Heart right ventricle (tissue), 16 donors: ENCODE measurements at places on chromosomes 7 and 10. TPM values are rescaled to one million over a fixed set of nuclear protein-coding genes. Genes with fewer than 3 reads are reported as not detected.

DNA sequence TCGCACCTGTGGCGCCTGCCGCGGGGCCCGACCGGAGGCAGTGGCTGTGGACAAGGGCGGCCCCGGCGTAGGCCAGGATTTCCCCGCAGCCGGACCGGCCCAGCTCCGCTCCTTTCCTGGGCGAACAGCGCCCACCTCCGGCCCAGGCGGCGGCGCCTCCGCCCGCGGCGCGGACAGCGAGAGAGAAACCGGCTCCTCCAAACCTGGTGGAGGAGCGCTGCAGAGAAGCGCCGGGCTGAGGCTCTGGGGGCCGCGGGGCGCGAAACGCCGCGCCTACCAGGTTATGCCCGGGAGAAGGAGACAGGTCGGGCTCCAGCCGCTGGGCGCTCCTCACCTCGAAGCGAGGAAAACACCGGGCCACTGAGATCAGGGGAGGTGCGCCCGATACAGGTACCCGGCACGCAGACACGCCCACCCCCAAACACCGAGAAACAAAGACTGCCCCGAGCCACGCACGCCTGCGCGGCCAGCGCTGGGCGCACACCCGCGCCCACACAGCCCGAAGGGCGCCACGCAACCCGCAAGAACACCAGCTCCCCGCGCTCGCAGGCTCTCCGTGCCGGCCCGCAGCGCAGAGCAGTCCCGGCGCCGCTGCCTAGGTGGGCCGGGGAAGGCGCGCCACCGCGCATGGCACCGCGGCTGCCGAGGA lies 3.3 kb downstream of the GRID1 start:
- no peak overlapping the region for H3K27ac ChIP-seq
- peaks cover 52% of the 10 kb centered on the region for H3K27me3 ChIP-seq
- no peaks in the 10 kb centered on the region for H3K36me3 ChIP-seq
- H3K4me3 ChIP-seq: no peak overlapping the region
- DNase-seq: no peak
- peaks cover 36% of the 10 kb centered on the region for H3K4me1 ChIP-seq

The PGAM1 gene
- 241 TPM for total RNA-seq

The WASHC2A gene
- total RNA-seq: 30.5 TPM

The ASAH2 gene
- total RNA-seq: 2.9 TPM

DNA sequence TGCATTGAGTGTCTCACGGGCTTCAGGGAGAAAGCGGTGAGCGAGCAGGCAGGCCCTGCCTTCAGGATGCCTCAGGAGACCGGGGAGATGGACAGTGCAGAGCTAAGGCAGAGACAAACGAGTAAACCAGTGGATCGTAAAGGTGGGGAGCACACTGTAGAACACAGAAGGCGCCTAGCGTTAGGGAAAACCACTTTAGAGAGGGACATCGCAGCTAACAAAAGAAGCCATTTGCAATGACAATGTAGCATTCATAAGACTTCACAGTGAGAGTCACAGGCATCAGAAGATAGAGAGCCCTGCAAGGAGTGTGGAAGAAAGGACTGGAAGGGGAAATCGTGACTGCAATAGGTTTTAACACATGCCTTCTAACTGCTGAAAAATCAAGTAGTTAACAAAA lies 54.9 kb upstream of the TMEM273 start:
- no peak for DNase-seq
- H3K36me3 ChIP-seq: no peaks in the 10 kb centered on the region
- peak overlapping the region; percentile 3 for H3K27ac ChIP-seq
- H3K4me3 ChIP-seq: no peak overlapping the region
- peaks cover 31% of the 10 kb centered on the region for H3K4me1 ChIP-seq
- no peaks in the 10 kb centered on the region for H3K27me3 ChIP-seq

DNA sequence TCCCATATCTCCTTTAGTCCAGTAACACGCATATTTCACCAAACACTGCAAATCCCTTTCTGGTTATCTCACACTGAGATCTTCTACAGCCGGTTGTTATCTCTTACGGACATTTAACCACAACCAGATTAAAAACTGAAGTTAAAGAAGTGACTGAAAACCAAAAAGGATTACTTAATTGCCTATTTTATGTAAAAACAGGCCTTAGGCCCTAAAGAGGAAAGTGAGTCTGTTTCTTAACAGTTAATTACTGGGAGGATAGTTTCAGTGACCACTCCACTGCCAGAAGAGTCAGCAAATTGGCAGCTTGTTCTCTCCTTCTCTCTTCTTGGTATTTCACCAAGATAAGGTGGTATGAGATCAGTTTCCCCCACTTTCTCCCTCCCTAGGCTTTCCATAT lies 161.9 kb upstream of the MEOX2 start:
- H3K4me1 ChIP-seq: peaks cover 8% of the 10 kb centered on the region
- H3K27ac ChIP-seq: no peak overlapping the region
- no peak for DNase-seq
- H3K27me3 ChIP-seq: no peaks in the 10 kb centered on the region
- H3K36me3 ChIP-seq: no peaks in the 10 kb centered on the region

GRCh38 chr7:125926621-125927020 lies 997.0 kb upstream of the POT1 start:
- no peaks in the 10 kb centered on the region for H3K27me3 ChIP-seq
- H3K36me3 ChIP-seq: no peaks in the 10 kb centered on the region
- no peak overlapping the region for H3K27ac ChIP-seq
- H3K4me3 ChIP-seq: no peak overlapping the region

DNA sequence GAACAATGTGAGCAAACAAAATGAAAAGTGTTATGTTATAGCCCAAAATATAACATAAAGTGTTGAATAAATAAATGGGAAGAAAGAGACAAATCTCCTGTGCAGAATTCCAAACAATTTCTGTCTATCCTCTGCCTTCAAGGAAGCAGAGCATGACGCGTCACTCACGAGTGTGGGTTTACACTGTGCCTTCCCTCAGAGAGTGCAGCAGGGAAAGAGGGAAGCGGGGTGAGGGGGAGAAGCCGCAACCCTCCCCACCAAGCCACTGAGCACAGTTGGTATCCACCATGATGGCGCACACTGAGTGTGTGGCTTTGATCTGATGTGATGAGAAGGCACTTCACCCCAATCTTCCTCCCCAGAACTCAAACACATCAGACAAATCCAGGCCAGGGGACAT lies 74.8 kb downstream of the PTPRN2 start:
- H3K27ac ChIP-seq: no peak overlapping the region
- H3K4me1 ChIP-seq: no peaks in the 10 kb centered on the region
- H3K4me3 ChIP-seq: no peak overlapping the region

GRCh38 chr7:152762056-152762455 lies 2.5 kb downstream of the ACTR3B start:
- no peak overlapping the region for H3K4me3 ChIP-seq
- H3K27ac ChIP-seq: no peak overlapping the region
- no peak for DNase-seq
- H3K36me3 ChIP-seq: no peaks in the 10 kb centered on the region

DNA sequence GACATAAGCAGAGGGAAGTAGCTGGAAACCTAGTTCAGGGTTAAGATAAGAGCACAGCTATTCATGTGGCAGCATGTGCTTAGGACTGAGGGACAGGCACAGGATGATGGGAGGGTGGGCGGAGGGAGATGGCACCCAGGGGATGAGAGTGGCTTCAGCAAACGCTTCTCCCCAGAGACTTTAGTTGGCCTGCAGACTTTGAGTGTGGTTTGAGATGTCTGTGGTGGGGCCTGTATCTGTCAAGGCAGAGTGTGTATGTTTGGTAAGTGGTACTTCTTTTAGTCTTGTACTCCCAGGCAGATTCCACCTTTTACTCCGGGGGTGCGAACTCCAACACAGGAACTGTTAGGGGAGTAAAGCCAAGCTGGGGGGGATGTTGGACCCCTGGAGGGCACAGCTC lies 88.9 kb downstream of the WDFY4 start:
- DNase-seq: no peak
- no peaks in the 10 kb centered on the region for H3K4me1 ChIP-seq
- no peak overlapping the region for H3K4me3 ChIP-seq
- no peaks in the 10 kb centered on the region for H3K36me3 ChIP-seq

DNA sequence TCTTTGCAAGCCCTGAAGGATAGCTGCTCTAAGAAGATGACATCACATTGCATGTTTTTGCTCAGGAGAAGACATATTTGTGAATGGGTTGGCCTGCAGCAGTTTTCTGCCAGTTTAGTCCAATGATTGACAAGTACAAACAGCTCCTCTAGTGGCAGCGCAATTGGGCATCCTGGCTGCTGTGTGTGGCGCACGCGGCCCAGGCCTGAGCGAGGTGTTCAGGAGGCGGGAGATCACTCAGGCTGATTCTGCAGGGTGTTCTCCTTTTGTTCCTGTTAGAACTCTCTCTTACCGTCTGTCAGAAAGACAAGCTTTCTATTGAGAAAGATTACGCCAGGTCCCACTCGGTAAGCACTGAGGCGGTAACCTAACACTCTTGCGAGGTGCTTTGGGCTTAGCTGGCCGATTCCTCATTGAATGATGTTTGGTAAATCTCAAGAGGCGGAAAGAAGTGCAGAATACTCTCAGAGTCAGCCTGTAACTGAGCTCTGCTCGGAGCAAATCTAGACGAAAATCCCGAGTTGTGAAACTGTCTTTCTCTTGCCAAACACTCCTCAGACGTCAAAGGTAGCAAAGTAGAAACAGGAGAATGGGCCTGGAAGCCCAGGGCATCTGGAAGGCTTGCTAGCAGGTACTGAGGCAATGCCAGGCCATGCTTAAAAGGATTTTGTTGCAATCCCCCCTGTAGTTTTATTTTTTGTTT lies 219.2 kb upstream of the BMPER start:
- H3K4me3 ChIP-seq: no peak overlapping the region
- H3K27ac ChIP-seq: no peak overlapping the region
- no peaks in the 10 kb centered on the region for H3K27me3 ChIP-seq
- H3K36me3 ChIP-seq: no peaks in the 10 kb centered on the region
- no peak for DNase-seq

The RET gene
- total RNA-seq: 0.72 TPM

The TFR2 gene
- not detected for total RNA-seq

The FRA10AC1 gene
- total RNA-seq: 7.7 TPM

GRCh38 chr10:11176746-11177145 lies 159.1 kb downstream of the CELF2 start:
- peak overlapping the region; percentile 16 for H3K27ac ChIP-seq
- peak overlapping the region; percentile 29 for H3K4me3 ChIP-seq
- H3K36me3 ChIP-seq: peaks cover 3% of the 10 kb centered on the region
- no peak for DNase-seq
- H3K4me1 ChIP-seq: peaks cover 2% of the 10 kb centered on the region

The TEX47 gene
- total RNA-seq: not detected

DNA sequence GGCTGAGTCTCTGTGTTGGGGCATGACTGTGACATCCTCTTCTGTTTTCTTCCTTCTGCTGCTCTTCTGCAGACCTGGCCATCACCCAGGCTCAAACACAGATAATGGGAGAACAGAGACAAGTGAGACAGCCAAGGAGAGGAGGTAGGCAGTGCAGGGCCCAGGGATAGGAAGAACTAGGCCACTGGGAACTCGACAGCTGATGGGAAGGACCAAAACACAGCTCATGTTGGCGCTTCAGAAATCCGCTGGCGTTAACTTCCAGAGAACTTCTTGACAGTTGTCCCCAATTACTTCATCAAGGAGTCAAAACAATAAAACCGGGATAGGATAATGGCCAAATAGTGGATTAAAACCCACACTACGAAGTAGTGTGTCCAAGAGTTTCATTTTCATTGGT lies 97.0 kb upstream of the PALS2 start:
- peaks cover 7% of the 10 kb centered on the region for H3K4me1 ChIP-seq
- H3K36me3 ChIP-seq: no peaks in the 10 kb centered on the region
- DNase-seq: no peak
- H3K27me3 ChIP-seq: no peaks in the 10 kb centered on the region
- H3K4me3 ChIP-seq: no peak overlapping the region
- H3K27ac ChIP-seq: no peak overlapping the region

The TMEM236 gene
- 0.52 TPM for total RNA-seq

DNA sequence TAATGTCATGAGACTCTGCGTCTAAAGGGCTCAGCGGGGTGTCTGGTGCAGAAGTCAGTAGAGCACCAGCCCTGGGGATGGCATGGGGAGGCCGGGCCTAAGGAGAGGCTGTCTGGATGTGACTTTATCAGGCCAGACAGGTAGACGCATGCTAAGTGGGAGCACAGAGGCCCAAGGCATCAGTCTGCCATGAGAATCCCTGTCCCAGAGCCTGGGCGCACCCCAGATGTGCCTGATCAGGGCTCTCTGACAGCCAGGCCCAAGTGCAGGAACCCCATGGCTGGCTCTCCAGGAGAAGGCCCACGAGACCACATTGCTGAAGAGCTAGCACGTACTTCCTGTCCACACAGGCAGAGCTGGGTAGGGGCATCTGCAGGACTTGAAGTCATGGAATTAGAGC lies 48.0 kb upstream of the CPXM2 start:
- H3K4me3 ChIP-seq: no peak overlapping the region
- no peak overlapping the region for H3K27ac ChIP-seq
- DNase-seq: no peak
- no peaks in the 10 kb centered on the region for H3K36me3 ChIP-seq
- no peaks in the 10 kb centered on the region for H3K4me1 ChIP-seq

GRCh38 chr7:92773808-92774207 lies 62.6 kb downstream of the CDK6 start:
- no peak overlapping the region for H3K4me3 ChIP-seq
- DNase-seq: no peak
- peaks cover 7% of the 10 kb centered on the region for H3K4me1 ChIP-seq
- no peaks in the 10 kb centered on the region for H3K36me3 ChIP-seq
- no peak overlapping the region for H3K27ac ChIP-seq
- H3K27me3 ChIP-seq: no peaks in the 10 kb centered on the region

The NPS gene
- not detected for total RNA-seq

DNA sequence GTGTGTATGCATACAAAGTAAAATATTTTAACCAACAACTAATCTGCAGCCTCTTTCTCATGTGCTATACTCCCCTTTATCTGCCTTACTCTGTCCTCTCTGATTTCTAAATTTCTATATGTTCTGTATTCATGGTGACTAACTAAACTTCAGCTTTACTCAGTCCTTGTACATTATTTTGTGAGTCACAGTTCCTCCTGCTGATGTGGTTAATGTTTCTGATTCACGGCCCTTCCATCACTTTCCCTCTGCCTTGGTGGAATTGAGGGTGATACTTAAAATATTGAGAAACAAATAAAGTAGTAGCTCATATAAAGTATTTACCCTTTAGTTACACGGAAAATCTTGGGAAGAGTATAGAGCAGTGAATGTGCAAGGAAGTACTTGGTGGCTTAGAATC lies 899.1 kb upstream of the ZWINT start:
- H3K4me3 ChIP-seq: no peak overlapping the region
- H3K27ac ChIP-seq: no peak overlapping the region
- no peak for DNase-seq

DNA sequence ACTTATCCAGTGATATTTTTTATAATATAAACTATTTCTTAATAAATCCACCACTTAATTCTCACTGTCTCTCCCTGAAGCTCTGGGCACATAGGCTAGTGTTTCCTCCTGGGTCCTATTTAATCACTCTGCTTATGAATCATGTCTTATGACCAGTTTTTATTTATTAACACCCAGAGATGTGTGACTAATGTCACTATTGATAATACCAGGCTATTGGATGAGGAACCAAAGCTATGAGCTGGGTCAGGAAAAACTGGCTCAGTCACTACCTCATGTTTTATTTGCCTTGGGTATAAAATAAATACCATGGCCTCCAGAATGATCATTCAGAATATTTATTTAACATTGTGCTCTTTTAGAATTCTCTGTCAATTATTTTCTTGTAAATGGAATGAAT lies 5.2 kb downstream of the SEMA3E start:
- H3K27ac ChIP-seq: no peak overlapping the region
- peaks cover 12% of the 10 kb centered on the region for H3K27me3 ChIP-seq
- no peak overlapping the region for H3K4me3 ChIP-seq
- H3K36me3 ChIP-seq: no peaks in the 10 kb centered on the region
